Tongue (tissue), 3 donors: ENCODE measurements at places on chromosomes 3 and 15. TPM values are rescaled to one million over a fixed set of nuclear protein-coding genes. Genes with fewer than 3 reads are reported as not detected.

The SIDT1 gene
- total RNA-seq: 3.1 TPM

The IL5RA gene
- 0.31 TPM for total RNA-seq

The CADPS gene
- 13.3 TPM for total RNA-seq

The ZNF770 gene
- 48.5 TPM for total RNA-seq

The ITPKA gene
- total RNA-seq: 1.2 TPM

The GOLGA8R gene
- 8.5 TPM for total RNA-seq

The CYP8B1 gene
- total RNA-seq: not detected

The CILP gene
- total RNA-seq: 70.9 TPM

The PARP15 gene
- 1.1 TPM for total RNA-seq

The NR2E3 gene
- total RNA-seq: 2.2 TPM

The CHDH gene
- 2.6 TPM for total RNA-seq

The SEMA3F gene
- total RNA-seq: 43.3 TPM

The IREB2 gene
- total RNA-seq: 108 TPM

The RTP1 gene
- 1.0 TPM for total RNA-seq

The MKRN2 gene
- 33.3 TPM for total RNA-seq

The CPNE4 gene
- total RNA-seq: 1.5 TPM

The EOGT gene
- total RNA-seq: 35.5 TPM

The SAXO2 gene
- total RNA-seq: 1.8 TPM

The PLCH1 gene
- total RNA-seq: 3.1 TPM

The RFX7 gene
- total RNA-seq: 17.5 TPM

The SOX14 gene
- not detected for total RNA-seq

The CXCR6 gene
- 0.41 TPM for total RNA-seq

The CDHR4 gene
- total RNA-seq: not detected

The CHRNA3 gene
- total RNA-seq: 0.82 TPM

The RAB43 gene
- 10.4 TPM for total RNA-seq

The PLA2G4D gene
- total RNA-seq: not detected

The GOLGA8B gene
- total RNA-seq: 31.3 TPM

The GOLGA8H gene
- total RNA-seq: 1.0 TPM

The PP2D1 gene
- not detected for total RNA-seq

The PFKFB4 gene
- total RNA-seq: 9.4 TPM

The KBTBD13 gene
- 2.6 TPM for total RNA-seq

The VPS33B gene
- total RNA-seq: 11.0 TPM

The ASB7 gene
- total RNA-seq: 17.6 TPM

The CCDC12 gene
- 28.6 TPM for total RNA-seq

The FAM81A gene
- 3.0 TPM for total RNA-seq

The JAGN1 gene
- total RNA-seq: 24.0 TPM

The CCR3 gene
- 0.51 TPM for total RNA-seq

The CRYGS gene
- total RNA-seq: 0.62 TPM

The VEPH1 gene
- total RNA-seq: 7.8 TPM

The ZDHHC19 gene
- total RNA-seq: not detected

The COLQ gene
- total RNA-seq: 12.1 TPM

The EIF4A2 gene
- 863 TPM for total RNA-seq

The COL6A5 gene
- total RNA-seq: not detected

The NBEAL2 gene
- 62.2 TPM for total RNA-seq

The DHX36 gene
- total RNA-seq: 97.1 TPM

The PRKCD gene
- 10.3 TPM for total RNA-seq

The TRPM1 gene
- total RNA-seq: not detected
